ENCODE measurements at places on chromosomes 2 and 18.

DNA sequence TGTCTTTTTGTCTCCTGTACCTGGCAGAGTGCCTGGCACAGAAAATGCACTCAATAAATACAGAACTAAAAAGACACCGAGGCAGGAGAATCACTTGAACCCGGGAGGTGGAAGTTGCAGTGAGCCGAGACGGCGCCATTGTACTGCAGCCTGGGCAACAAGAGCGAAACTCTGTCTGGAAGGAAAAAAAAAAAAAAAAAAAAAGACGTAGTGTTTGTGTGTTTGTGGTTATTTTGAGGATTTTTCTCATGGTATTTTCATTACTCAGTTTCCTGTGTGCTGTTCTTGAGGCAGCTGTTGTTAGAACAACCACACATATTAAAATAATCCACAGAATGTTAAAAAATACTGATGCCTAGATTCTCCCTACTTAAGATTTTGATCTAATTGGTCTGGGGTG is 519.2 kb upstream of the SPHKAP start:
- no peak for DNase-seq

DNA sequence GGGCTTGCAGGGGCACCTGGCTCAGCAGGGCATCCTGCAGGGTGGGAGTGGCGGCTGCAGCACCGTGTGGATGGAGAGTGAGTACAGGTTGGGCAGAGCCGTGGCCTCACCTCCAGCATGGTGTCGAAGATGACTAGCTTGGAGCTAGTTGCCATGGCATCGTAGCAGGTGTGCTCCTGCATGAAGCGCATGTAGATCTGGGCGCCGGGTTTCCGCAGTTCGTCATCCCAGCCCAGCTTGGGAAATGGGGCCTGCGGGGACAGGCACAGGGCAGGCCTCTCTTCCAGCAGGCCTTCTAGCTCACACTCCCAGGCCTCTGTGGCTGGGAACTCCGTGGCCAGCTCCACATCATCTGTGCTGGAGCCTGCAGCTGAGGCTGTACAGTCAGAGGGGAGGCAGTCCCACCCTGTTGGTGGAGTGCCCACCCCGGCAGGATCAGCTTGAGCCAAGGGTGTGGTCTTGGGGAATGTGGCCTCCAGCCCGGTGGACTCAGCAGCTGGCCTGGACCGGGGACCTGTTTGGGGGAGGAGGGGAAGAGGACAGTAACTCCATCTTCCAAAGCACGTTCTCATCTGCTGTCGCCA is 1.6 kb downstream of the PRKAG3 start:
- peak; percentile 90 for DNase-seq

DNA sequence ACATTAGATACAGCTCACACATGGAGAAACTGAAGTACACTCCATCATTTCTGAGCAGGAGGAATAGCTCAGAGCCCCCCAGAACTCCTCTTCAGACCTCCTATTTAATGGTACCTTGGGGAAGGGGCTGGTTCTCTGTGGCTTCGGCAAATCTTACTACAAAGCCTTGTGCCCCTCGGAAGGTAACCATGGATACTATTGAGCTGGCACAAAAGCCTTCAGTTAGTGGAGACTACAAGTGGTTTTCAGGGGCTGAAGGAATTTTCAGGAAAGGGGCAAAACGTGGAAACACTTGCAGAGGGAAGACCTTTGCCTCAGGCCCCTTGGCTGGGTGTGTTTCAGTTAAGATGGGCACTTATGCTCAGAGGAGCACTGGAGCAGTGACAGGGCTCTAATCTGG is 1.1 kb upstream of the FAM237A start:
- DNase-seq = no peak

DNA sequence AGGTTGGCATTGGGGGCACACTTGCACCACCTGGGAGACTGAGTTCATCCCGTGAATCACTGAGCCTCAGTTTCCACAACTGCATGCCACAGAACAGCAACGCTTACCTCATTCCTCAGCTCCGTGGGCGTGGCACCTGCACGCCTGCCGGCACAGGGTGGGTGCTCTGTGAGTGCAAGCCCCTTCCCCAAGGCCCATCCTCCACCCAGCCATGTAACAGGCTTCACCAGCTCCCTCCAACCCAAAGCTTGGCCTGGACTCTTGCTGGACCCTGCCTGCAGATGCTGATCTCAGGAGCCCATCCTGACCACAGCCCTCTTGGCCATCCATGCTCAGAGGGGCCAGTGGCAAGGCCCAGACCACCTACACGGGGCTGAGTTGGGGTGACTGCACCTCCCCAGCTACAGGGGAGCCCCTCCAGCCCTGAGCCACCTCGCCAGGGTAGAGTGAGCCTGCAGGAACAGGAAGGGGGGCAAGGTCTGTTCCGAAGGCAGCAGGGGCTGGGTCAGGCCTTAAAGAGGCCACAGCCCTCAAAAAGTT is 1.8 kb downstream of the PRLH start:
- DNase-seq = peak; percentile 68

GRCh38 chr18:69172046-69172445 is 228.6 kb upstream of the DOK6 start:
- no peak for DNase-seq

GRCh38 chr2:3536682-3537632 is 17.6 kb upstream of the ADI1 start:
- DNase-seq = peak; percentile 84

DNA sequence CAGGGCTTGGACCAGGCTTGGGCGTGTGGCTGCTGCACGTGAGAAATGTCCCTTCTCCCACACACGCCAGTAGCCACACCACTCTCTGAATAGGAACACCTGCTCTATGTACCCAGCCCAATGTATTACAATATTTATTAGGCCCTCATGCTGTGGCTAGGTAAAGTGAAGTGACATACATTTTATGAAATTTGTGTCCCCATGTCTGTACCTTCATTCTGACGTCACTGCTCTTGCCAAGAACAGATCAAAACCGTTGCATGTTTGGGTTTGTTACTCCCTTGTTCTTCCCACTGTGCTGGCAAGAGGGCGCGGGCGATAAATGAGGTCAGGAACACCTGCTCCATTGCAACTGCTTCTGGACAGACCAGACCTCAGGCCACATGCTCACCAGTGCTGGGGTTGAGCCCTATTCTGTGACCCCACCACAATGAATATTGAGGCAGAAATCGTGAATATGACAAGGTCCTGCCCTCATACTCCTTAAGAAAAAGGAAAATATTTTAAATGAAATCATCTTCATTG is 436.4 kb upstream of the SALL3 start:
- peak; percentile 35 for DNase-seq

DNA sequence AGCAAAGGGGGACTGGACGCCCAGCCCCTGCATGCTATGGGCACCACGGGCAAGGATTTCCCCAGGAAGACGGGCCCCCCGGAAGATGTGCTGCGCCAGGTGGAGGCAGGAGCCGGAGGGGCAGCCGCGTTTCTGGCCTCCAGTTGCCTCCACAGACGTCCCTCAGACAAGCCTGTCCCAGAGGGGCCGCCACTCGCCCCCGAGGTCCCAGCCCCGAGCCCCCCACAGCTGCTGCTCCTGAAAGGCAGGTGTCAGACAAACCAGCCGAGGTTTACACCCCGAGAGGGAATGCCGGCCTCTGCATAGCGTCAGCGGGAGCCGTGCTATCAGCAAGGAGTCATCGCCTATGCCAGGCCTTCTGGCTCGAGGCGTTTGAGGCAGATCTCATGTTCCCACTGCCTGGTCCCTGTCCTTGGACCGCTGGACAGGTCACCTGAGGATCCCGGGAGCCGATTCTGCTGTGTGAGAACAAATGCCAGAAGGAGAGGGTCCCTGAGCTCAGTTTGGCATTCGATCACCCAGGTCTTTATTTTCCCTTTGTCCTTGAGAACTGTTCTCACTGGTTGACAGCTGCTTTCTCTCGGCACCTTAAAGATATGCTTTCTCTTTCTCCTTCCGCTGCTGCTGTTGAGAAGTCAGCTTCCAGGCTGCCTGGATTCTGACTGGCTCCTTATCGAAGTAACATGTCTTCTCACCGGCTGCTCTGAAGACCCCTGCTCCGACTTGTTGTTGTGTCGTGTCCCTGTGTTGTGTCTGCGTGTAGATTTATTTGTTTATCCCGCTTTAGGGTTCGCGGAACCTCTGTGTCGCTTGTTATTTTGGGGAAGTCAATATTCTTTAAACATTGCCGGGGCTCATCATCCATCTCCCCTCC is 20.6 kb downstream of the CROCC2 start:
- peak; percentile 83 for DNase-seq

DNA sequence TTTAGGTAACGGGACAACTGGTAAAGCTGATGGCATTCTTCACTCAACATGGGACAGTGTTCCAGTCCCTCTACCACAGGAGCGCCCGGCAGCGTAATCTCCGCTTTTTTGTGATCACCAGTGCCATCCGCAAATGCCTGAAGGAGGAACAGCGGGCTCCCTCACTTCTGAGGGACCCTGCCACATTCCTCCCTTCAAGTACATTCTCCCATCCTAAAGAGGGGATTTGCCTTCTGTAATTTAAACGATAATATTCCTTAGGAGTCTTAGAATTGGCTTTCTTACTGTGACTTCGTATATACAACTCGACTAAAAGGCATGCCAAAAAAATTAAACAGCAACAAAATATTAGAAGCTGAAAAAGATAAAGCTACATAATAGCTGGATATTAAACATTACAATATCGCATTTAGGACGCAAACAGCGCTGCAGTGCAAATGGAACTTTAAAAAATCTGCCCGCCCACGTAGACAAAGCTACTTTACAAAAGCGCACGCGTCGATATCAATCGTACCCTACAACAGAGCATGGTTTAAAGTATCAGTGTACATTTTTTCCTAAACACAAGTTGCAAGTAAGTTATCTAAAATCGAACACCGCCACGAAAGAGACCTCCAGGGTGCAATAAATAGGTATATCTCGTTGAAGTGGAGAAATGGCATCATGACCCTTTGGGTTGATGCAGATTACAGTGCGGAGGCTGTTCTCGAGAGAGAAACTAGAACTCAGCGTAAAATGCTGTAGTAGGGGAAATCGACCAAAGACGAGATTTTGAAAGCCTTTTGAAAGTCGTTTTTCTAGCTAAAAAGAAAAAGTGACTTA is 2.3 kb upstream of the VSNL1 start:
- DNase-seq = no peak

DNA sequence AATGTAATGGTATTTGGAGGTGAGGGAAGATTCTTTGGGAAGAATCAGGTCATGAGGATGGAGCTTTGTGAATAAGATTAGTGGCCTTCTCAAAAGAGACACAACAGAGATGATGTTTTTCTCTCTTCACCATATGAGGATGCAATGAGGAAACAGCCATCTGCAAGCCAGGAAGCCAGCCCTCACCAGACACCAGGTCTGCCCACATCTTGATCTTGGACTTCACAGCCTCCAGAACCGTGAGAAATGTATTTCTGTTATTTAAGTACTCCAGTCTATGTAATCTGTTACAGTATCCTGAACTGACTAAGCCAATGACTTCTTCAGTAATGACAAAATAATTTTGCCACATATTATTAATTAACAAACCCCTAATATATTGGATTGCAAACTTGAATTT is 28.3 kb downstream of the CYRIA start:
- DNase-seq = no peak

- DNase-seq = peak; percentile 79
Measured at GRCh38 chr18:13268158-13269012, 49.8 kb downstream of the LDLRAD4 start.

GRCh38 chr2:60553495-60554073 is at the start of gene BCL11A:
Gene BCL11A, minus strand, starts transcription at chr2:60553654. Its CDS starts 384 bp downstream, at chr2:60553270.
- no peak for DNase-seq

GRCh38 chr2:147499785-147500184 is 345.0 kb upstream of the ACVR2A start:
- no peak for DNase-seq

- DNase-seq = no peak
Measured at GRCh38 chr2:135285391-135285790, 233.3 kb downstream of the RAB3GAP1 start.

- no peak for DNase-seq
Measured at GRCh38 chr2:100791294-100791935, 28.5 kb upstream of the NPAS2 start.

DNA sequence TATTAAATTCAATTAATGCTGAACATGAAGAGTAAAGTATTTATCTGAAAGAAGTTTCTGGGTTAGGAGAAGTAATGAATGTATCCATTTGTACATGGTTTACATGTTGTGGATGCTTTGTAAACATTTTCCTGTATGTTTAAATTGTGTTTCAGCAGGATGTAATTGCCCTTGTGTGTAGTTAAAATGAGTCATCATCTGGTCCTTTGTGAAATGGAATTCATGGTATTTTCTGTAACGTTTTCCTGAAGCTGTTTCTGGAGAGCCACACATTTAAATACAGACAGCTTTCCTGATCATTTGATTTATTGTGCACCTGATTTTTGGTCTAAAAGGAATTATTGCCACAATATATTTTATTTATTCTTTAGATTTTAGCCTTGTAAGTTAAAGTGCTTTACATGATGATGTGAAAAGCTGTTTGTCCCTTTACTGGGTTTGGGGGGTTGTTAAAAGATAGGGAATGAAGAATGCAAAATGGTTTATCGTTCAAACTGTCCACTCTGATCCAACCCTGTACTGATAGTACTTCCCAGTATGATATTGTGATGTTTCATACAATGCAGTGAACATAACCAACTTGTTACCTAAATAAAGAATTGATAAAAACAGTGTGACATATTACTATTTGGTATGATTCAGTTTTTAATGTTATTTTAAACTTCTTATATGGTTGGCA is 41.7 kb upstream of the SLC3A1 start:
- no peak for DNase-seq

DNA sequence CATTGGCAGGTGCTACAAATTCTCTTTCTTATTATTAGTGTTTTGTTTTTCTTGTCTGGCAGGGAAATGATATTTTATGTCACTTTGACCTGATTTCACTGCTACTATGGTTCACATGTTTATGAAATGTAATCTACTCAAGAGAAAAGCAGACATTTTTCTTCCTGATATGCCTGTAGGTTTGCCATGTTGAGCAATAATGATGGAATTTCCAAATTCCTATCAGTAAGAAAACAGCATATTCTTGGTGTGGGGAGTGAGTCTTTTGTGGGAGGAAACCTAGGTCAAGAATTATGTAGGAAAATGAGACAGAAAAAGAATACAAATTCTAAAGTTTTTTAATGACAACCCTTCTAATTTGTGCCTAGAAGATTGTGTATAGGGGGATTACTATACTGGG is 356.4 kb downstream of the SLC4A3 start:
- DNase-seq = no peak

- no peak for DNase-seq
Measured at GRCh38 chr18:51012441-51012840, 17.6 kb upstream of the SMAD4 start.

DNA sequence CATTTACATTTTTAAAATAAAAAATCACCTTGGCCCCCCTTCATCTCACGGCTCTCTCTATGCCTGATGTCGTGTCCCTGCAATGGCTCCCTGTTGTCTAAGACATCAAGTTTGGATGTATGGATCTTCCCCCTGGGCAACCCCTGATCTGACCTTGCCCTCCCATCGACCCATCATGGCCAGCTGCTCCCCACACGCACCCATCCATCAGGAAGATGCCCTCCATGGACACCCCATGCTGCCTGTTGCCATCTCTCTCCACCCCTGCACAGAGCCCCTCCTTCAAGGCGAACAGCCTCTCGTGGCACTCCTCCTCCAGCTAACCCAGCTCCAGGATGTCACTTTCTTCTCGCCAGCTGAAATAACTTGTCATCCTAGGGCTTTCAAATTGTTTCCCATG is 59.5 kb downstream of the DPYSL5 start:
- no peak for DNase-seq

GRCh38 chr2:108620656-108621055 is 86.4 kb downstream of the LIMS1 start:
- no peak for DNase-seq

GRCh38 chr2:102505290-102505689 is 32.3 kb downstream of the SLC9A4 start:
- no peak for DNase-seq
